ENCODE measurements at places on chromosomes 3 and 15.

- DNase-seq, result peak; percentile 53
Measured at GRCh38 chr15:47507221-47507985, 209.9 kb upstream of the SEMA6D start.

DNA sequence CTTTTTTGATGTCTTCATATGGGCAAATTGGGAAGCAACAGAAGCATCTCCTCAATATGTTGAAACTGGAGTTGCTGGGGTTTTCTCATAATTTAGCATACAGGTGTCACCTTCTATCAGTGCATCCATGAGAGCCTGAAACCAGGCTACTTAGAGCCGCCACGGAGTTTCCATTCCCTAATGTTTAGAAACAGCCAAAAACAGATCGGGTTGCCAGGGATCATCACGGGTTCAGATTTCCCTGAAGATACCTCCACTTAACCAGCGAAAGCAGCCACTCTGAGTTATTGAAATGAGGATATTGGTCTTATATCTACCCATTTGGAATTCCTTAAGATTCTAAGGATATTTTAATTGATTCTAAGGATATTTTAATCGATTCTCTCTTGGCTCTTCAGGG lies 14.5 kb downstream of the TERB2 start:
- DNase-seq, result no peak

DNA sequence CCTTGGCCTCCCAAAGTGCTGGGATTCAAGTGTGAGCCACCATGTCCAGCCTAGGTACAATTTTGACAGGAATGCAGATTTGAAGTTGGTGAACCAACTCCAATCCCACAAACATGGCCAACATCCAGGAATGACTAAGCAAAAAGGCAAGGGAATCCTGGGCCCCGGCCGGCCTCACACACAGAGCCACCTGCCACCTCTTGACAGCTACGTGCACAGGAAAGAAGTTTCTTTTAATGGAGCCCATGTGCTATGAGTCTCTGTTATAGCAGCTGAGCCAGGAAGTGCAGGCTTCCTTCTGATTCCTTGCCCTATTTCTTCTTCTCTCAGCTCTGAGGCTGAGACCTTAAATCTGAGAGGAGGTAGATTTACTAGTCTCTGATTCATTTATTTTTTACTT lies 8.8 kb downstream of the TMEM40 start:
- peak; percentile 63 for DNase-seq

DNA sequence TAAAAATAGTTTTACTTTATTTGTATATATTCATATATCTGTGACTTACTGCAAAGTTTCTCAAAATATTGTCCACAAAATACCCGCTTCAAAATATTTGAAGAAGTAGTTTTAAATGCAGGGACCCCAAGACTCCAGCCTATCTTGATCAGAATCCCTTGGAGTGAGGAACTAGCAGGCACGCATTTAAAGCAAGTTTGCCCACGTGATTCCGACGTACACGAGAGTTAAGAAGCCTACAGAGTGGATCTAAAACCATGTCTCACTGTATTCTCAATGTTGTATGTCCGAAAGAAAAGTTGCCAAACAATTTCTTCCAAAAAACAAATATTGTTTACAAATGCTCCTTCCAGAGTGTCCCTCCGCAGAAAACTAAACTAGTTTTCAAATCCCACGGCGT lies 1.7 kb downstream of the GABRB3 start:
- no peak for DNase-seq

GRCh38 chr3:144947895-144948294 lies 976.3 kb downstream of the DIPK2A start:
- no peak for DNase-seq

GRCh38 chr3:42183991-42184632 lies 81.9 kb downstream of the CCK start:
- no peak for DNase-seq

GRCh38 chr3:132522353-132522752 lies 74.7 kb upstream of the ACKR4 start:
- no peak for DNase-seq

GRCh38 chr3:39128951-39129350 lies 21.5 kb downstream of the TTC21A start:
- DNase-seq, result no peak

DNA sequence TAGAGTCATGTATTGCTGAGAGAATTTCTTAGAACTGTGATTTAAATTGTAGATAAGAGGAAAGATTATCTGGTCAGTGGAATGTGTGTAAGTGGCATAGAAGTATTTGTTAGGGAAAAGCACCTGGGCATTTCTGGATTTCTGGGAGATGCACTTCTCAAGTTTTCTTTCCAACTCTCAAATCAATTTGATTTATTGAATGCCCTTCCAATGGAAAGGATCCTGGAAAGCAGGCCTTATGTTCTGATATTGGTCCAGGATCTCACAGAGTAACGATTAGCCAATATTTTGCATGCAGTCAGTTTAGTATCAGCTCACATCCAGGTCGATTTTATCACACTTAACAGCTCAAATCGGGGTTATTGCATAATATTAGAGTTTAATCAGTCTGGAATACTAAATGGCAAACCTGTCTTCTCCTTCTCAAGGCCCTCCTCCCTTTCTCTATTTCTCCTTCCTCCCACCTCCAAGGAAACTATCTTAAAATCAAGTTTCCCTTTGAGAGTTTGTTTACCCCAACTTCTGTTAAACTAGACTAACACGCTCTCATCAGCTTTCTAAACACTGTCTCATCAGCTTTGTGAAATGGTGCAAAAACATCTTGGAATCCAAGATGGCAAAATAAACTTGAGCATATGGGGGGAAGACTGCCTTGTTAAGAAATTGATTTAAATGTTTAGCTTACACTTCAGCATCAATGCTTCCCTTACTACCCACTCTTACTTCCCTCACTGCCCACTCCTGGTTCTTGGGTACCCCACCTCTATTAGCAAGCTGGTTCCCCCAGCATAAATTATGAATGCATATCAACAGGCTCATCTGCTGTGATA lies 9.5 kb downstream of the SOX2 start:
- no peak for DNase-seq

DNA sequence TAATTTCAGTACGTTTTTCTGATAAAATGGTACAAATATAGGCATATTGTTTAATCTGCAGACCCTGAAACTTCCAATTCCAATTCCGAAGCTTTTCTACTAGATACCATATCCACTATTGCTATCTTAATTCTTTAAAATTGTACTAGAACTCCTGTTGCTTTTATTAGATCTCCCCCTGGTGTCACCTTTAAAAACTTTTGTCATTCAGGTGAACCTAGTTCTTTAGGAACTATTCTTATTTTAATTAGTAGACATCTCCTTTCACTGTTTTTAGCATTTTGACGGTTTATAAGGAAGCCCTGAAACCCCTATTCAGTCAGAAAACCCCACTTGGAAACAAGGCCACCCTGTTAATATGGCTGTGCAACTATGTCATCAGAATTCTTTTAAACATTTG lies 22.3 kb downstream of the C2CD4B start:
- no peak for DNase-seq

- no peak for DNase-seq
Measured at GRCh38 chr3:89061259-89061658, 46.2 kb upstream of the EPHA3 start.

DNA sequence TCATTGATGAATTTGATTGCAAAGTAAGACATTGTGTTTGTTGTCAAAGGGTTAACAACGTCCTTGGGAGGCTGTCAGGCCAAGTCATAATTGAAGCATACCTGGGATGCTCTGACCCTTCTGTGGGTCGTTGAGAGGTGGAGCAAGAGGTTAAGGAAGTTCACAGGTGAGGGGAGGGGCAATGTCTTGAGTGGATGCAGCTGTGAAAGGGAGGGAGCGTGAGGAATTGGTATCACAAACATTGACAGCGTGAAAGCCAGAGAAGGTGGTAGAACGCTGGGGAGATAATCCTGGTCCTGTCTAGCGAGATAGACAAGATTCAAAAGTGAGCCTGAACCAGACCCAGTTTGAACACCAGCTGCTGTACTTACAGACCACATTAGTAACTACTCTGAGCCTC lies 79.4 kb downstream of the HES1 start:
- no peak for DNase-seq

- no peak for DNase-seq
Measured at GRCh38 chr3:4814305-4814903, 164.8 kb upstream of the BHLHE40 start.

DNA sequence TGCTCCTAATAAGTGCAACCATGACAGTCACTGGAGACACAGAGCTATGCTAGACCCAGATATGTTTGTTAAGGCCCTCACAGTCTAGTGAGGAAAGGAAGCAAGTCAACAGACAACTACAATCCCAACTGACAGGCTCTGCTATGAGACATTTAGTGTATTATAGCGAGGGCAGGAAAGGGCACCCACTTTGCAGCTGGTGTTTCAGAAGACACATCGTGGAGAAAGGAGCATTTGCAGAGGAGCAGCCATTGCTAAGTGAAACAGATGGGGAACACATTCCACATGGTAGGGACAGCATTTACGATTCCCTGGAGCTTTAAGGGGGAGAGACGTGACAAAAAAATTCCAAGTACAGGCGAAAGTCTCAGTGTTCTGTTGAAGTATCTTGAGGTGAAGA lies 685.6 kb downstream of the AGBL1 start:
- no peak for DNase-seq

- DNase-seq, result no peak
Measured at GRCh38 chr3:129315223-129315997, 36.7 kb downstream of the HMCES start.

- DNase-seq, result no peak
Measured at GRCh38 chr15:35055416-35056105, 29.5 kb downstream of the NANOGP8 start.

- peak; percentile 39 for DNase-seq
Measured at GRCh38 chr3:46228260-46229242, 13.7 kb upstream of the CCR3 start.

DNA sequence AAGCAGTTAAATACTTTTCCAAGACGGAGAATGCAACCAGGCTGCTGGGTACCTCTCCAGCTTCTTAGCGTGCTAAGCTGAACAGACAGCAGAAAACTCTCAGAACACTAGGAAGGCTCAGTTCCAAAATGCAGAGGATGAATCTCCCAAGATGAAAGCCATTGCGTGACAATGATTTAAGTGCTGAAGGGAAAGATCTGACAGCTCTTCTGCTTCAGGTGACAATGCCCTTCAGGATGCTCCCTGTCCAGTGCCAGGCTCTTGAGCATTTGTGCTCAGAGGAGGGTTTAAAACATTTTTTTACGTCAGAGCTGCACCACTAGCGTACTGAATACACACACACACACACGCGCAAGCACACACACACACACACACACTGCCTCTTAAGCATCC lies 26.3 kb downstream of the ARHGEF3 start:
- no peak for DNase-seq

DNA sequence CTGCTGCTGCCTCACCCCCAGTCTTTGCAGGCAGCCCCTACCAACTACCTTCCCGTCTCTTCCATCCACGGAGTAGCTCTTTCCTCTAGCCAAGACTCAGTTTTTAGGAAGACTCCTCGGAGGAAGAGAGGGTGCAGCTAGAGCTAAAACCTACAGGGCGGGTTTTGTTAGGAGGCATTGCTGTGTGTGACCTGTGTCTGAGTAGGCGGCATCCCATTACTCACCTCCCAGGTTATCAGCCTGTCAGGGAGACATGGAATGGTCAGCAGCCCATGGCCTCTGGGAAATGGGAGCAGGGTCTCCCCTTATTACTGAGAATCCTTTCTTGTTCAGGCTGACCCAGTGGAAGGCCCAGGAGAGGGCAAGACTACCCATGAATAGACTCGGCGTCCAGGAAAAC lies 43.8 kb upstream of the FGD5 start:
- DNase-seq, result no peak

- no peak for DNase-seq
Measured at GRCh38 chr3:141557961-141558706, 71.3 kb downstream of the RASA2 start.

GRCh38 chr15:25066708-25067107 lies 111.9 kb downstream of the SNRPN start:
- no peak for DNase-seq

DNA sequence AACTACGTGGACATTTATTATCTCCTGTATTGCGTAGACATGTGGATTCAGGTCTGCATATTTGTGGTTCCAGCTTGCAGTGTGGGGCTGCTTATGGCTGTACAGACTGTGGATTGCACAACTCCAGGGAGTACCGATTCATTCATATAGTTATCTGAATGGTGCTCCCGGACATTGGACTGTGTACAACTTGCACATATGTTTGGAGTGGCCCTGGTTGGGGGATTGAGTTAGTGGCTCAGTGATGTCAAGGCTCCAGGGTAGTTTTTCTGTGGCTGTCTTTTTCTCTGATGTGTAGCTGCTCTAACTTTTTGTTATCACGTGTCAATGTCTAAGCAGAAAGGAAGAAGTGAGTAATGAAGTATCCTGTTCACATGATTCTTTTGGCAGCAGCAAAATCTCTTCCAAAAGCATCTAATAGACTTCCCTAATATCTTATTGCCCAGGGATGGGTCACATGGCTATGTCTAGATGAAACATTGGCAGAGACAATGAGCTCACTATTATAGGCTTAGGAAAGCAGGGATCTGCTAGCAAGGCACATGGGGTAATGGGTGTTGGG lies 15.8 kb downstream of the ST3GAL6 start:
- DNase-seq, result peak; percentile 26

- no peak for DNase-seq
Measured at GRCh38 chr3:65096110-65096745, 408.4 kb upstream of the ADAMTS9 start.

- no peak for DNase-seq
Measured at GRCh38 chr3:196969134-196969659, 564 bp upstream of the PIGZ start.

- DNase-seq, result no peak
Measured at GRCh38 chr15:52331490-52332240, 36.1 kb upstream of the MYO5C start.

DNA sequence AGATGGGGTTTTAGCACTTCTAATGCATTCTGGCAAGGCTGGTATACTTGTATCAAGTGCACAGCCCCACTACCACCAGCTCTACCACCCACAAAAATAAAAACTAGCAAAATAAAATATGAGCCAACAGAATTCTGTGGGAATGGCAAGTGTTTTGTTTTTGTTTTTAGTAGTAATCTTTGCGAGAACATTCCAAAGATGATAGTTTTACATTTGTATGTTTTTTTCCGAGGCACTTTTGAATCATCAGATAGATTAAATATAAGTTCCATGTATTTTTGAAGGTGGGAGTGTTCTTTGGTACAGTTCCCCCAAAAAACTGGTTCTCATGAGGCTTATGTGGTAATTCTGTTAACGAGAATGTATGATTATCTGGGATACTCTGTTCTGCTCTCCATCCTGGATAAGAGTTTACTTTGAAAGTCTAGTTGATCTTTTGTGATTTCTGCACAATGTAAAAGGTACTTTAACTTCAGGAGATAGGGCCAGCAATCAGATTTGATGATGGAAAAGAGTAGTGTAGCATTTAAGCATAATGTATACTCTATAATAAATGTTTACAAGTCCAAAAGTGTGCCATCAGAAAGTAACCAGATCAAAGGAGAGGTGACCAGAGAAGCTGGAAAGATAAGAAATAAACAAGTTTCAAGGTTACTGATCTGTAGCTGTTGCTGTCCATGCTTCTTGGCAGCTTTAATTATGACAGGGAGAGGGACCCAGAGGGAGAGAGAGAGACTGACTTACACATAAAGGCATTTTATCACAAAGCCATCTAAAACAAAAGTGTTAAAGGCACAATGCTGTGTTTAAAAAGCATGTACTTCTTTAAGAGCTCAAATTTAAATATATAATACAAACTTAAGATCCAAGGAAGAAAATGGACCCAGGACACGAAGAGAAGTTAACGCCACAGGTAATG lies 130.9 kb downstream of the PGPEP1L start:
- DNase-seq, result no peak
